Central memory CD4-positive, alpha-beta T cell (primary cell): ENCODE measurements at places on chromosomes 16 and 17.

DNA sequence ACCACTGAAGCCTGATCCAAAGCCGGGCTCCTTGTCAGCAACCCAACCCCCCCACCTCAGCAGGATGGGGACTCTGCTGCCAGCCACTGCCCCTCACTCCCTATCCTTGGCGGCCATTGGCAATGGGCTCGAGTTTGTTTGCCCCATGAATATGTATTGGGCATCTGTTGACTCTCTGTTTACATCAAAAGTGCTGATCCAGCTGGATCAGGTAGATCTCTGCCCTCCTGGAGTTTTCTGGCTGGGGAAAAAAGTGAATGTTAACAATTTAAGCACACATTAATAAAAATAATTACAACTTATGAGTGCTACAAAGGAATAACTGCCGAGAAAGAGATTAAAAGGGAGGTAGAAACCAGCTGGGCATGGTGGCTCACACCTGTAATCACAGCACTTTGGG, 62.5 kb downstream of the ATP2C2 start:
- DNase-seq: no peak

DNA sequence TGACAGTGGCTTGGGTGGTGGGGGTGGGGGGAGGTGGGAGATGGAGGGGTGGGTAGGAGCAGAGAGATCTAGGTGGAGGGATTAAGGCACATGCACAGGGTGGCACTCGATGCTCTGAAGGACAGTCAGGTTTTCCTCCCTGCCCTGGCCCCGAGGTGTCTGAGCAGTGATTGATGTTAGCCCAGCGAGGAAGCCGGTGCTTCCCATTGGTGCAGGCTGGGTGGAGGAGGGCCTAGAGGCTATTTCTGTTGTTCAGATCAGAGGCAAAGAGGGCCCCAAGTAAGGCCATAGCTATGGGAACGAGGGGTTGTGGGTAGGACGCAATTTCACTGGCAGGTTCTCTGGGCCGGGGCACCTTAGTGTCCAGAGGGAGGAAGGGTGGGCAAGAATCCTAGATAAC, 23.1 kb downstream of the CACNA1G start:
- DNase-seq: no peak

DNA sequence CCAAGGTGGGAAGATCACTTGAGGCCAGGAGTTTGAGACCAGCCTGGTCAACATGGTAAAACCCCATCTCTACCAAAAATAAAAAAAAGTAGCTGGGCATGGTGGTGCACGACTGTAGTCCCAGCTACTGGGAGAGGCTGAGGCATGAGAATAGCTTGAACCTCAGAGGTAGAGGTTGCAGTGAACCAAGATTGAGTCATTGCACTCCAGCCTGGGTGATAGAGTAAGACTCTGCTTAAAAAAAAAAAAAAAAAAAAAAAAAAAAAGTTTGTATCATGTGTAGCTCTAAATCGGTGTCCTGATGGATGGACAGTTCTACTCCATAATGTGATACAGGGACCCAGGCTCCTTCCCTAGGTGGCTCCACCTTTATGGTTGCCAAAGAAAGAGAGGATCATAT, 497.1 kb upstream of the RBFOX1 start:
- no peak for DNase-seq

GRCh38 chr16:20910781-20911321, 10.3 kb downstream of the LYRM1 start:
- DNase-seq: no peak

DNA sequence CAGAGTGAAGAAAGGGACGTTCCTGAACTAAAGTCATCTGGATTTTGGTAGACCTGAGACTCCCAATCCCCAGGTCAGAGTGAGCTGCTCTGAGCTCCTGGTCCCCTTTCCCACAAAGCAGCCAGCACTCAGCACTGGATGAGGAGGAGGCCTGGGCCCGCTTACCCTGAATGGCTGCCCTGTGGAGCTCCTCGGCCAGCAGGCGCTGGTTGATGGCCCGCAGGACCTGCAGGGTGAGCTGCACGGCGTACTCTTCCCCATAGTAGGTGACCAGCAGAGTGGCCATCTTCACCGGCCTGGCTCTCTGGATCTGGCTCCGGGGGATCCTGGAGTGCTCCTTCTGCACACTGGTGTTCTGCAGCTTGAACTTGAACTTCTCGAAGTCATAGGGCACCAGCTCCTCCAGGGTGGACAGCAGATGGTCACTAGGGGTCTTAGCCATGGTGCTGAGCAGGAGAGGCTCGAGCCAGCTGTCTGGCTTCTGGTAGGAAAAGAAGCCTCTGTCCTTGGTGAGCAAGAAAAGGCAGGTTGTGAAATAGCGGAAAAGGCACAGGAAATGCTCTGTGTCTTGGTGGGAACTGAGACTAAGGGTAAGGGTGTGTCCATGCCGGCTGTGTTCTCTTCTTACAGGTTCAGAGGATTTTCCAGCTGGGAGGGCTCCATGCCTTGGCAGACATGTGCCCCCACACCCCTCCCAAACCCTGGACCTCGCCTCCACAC, at the start of gene MEFV:
MEFV (minus strand) TSS at position 488 of the 720 bp plus-strand sequence; CDS start at position 442, 46 bp downstream.
- DNase-seq: no peak

- DNase-seq: no peak
Observed at GRCh38 chr16:78485188-78485916, 385.9 kb downstream of the WWOX start.

- no peak for DNase-seq
Observed at GRCh38 chr17:56441308-56441707, 152.2 kb upstream of the NOG start.

- peak; percentile 86 for DNase-seq
Observed at GRCh38 chr17:3911271-3912053, 4.8 kb downstream of the P2RX1 start.

- DNase-seq: no peak
Observed at GRCh38 chr17:37211136-37211535, 164.6 kb upstream of the C17orf78 start.

- DNase-seq: no peak
Observed at GRCh38 chr16:2790631-2791030, 3.3 kb upstream of the PRSS33 start.

DNA sequence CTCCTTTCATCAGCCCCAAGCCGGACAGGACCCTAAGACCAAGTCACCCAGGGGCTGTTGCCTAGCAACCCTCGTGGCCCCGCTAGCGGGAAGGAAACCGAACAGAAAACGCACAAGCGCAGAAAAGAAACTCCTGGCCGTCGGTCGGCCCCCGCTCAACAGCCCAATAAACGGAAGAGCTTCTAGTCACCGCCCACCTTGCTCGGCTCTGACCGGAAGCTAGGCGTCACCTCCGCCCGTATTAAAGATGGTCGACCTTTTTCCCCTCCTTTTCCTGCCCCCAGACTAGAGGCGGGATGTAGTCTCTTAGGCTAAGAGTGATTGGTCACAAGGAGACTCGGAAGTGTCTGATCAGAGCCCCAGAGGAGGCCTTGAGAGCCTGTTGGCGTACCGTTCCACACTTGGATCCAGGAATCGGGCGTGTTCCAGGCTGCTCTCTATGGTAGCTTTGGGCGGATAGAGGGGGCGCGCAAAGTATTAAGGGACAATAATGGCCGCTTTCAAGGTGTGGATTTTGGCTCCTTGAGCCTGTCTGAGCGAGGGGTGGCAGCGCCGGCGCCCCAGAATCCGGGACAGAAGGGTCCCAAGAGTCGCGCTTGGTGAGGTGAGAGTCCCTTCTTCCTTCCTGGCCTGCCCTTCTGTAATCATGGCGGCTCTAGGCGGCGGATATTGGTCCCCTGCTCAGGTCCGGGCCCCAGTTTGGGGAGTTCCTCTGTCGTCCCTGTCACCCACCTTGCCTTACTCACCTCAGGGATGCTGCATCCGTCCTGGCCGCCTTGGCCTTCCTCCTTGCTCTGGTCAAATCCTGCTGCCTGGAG, at the start of the genes DHX38 and TXNL4B:
DHX38 (plus strand) TSS at position 400 of the 818 bp plus-strand sequence. CDS start 2,311 bp downstream, outside the sequence.
TXNL4B (minus strand) TSS at position 173 of the 818 bp plus-strand sequence. CDS start 2,871 bp downstream, outside the sequence.
- DNase-seq: peak; percentile 95

DNA sequence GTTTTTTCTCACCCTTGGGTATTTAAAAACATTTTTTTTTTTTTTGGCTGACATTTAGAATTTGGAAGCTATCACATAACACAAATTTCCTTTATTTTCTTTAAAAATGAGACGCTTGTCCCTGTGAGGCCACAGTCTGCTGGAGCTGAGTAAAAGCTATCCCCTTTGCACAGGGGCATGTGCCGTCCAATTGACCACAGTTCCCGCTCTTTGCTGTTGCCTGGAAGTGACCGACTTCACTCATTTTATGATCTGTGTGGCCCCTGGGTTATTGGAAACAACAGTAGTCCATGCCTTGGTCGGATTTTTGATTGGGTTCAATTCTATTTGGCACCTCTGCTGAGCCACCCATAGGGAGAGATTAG, 405.0 kb downstream of the CPPED1 start:
- no peak for DNase-seq

DNA sequence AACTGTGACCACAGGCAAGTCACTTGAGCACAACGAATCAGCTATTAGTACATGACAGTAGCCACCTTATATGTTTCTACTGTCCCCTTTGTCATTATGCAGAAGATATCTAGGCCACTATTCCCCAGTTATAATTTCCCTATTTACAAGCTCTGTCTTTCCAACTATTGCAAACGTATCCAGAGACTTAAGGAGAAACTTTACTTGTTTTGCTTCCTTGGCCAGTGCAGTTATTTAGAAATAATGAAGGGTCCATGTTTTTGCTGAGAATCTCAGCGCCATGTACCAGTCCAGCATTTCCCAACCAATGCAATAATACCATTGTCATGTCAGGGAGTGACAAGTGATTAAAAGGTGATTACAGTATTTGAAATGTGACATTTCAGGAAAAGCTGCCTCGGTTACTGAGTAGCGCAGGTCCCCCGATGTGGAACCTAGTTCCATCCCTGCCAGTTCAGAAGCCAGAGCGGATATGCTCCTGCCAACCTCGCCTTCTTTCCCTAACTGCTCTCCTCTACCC, 743 bp downstream of the ZNF624 start:
- DNase-seq: no peak

DNA sequence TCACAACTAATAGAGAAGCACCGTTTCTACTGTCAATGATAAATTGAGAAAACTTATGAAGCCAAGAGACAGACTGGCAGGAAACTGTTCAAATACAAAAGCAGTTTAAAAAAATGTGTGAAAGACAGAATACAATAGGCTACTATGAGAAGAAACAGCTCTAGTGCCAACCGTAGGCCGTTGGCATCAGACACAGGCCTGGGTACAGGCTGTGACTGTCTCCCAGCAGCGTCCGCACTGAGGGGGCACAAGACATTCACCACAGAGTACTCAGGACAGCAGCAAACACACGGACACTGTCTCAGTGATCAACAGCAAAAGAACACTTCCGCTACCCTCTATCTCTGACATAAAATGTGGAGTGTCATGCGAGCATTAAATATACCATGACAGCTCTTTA, 7.8 kb upstream of the C1QBP start:
- DNase-seq: no peak

- DNase-seq: no peak
Observed at GRCh38 chr17:36946726-36947091, 2.0 kb upstream of the AATF start.

DNA sequence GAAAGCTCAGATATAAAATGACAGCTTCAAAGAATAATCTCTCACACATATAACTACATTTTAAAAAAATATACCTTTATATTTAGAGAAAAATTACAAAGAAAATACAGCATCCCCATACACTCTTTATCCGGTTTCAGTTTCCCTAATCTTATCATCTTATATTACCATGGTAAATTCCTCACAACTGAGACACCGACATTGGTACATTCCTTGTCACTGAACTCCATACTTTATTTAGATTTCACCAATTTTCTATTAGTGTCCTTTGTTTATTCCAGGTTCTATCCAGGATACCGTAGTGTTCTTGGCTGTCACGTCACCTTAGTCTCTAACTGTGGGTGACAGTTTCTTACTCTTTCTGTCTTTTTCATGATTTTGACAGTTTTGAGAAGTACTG, 22.0 kb upstream of the ABCA10 start:
- no peak for DNase-seq

GRCh38 chr16:30066761-30067583, 1.4 kb downstream of the ALDOA start:
- DNase-seq: no peak

DNA sequence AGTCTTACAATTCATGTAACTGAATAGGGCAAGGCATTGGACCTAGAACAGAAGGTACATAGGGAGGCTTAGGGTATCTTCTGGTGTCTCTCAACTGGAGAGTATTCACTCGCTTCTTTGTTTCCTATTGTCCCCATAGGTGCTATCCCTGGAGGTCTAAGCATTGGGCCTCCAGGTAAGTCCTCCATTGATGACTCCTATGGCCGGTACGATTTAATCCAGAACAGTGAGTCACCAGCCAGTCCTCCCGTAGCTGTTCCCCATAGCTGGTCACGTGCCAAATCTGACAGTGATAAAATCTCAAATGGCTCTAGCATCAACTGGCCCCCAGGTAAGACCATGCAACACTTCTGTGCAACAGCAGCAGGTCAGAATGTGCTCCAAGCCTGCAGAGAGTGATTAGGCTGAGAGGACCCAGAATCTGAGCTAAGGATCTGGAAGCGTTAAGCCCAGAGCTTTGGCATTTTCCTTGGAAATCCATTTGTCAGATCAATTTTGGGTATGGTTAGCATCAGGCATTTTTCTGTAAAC, 35.7 kb downstream of the TMC6 start:
- no peak for DNase-seq

DNA sequence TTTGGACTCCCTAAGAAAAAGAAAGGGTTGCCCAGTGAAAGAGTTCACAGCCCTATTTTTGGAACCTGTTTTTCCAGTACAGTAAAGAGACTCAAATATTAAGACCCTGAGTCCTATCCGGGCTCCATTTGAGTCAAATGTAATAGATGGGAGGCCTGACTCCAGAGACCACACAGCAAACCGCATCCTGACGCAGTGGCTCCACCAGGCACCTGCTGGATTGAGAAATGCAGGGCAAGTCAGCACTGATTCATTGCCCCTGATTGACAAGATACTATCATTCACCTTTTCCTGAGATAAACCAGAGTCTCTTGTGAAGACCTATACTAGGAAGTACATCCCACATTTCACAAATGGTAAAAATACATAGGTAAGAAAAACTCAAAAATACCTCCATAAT, 715.7 kb upstream of the SOX9 start:
- no peak for DNase-seq

DNA sequence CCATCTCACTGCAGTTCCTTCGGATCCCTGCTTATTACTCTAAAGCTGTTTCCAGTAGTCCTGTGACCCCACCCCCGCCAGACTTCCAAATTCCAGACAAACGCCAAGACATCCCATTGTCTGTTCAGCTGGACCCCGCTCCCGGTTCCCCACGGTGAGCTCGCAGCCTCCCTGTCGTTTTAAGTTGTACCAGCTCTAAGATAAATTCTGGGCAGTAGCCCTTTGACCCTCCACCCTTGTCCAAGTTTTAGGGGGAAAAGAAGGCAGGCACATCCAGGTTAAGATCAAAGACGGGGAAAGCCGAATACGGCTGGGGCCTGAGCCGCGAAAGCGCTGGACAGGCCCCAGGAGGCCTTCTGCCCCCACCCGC, 589 bp downstream of the ARL6IP1 start:
- DNase-seq: no peak
